ENCODE measurements at places on chromosomes 5 and 9. TPM values are rescaled to one million over a fixed set of nuclear protein-coding genes. Genes with fewer than 3 reads are reported as not detected.

Gene PANK3
- total RNA-seq = 36.9 TPM

Gene PRRX2
- total RNA-seq = 1.8 TPM

Gene MYOZ3
- total RNA-seq = 0.66 TPM

Gene ZNF484
- 13.5 TPM for total RNA-seq

Gene MYMK
- not detected for total RNA-seq

Gene PCDHGA4
- total RNA-seq = 3.9 TPM
